ENCODE measurements at places on chromosomes 2 and 18.

DNA sequence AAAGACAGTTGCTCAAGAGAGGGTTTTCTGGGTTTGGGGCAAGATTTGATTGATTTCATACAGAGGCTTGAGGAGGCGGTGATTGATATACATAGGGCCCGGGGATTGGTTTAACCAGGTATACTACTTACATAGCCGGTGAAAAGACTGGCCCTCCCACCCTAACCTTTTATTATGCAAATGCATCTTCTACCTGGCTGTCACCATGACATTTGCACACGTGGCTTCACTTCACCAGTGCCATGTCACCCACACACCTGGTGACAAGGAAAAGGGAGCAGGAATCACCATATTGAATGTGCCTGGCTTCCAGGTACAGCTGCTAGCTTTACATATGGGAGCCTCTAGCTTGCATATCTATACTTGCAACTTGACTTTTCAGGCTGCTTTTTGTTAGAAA, 9.7 kb downstream of the ERMN start:
- no peak for DNase-seq

DNA sequence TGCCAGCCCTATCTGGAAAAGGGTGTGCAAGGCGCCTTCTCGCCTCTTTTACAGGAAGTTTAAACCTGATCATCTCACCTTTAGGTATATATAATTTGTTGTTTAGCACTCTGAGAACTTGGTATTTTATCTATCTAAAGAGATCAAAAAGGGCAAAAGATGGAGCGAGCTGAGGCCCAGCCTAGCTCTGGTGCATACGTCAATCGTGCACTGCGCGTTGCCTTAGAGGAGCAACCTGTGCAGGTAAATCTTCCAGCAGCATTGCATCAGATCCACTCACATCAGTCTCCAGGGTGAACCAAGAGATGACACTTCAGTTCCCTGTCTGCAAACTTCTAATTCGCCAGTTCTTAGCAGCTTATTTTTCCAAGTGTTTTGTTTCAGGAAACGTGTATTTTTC, 15.4 kb downstream of the BCL11A start:
- no peak for DNase-seq

- DNase-seq = no peak
Measured at GRCh38 chr2:174350018-174350417, 15.3 kb downstream of the SP9 start.

DNA sequence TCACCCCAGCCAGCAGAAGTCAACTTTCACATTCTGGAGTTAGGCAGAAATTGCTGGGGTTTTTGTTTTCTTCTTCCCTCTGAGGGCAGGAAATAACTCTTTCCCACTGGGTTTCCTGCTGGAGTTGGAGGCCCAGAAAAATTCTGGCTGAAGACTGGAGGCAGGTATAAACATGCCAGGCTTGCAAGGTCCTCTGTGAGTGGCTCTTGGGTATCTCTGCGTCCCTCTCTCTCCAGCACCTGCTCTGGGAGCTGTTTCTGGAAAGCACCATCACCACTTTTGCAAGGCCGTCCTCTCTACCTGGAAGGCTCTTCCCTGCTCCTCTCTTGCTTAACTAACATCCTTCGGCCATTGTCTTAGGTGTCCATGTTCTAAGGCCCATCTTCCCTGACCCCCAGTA, 91.0 kb downstream of the MCFD2 start:
- DNase-seq = no peak

DNA sequence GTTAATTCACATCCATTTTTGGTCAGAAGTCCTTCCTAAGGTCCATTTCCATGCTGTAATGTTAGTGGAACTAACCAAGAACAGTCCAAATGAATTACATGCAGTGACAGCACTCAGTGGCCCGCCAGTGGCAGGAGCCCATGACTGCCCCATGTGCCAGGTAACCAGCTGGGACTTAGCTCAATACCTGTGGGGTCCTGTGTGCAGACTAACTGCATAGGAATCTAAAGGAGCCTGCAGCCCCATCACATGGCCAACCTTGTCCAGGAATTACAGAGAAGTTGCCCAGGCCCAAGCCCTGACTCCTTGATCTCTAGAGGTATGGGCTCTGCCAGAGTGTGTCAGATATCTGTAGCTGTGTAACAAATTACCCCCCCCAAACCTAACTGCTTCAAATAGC, 35.4 kb upstream of the GPR17 start:
- DNase-seq = no peak

DNA sequence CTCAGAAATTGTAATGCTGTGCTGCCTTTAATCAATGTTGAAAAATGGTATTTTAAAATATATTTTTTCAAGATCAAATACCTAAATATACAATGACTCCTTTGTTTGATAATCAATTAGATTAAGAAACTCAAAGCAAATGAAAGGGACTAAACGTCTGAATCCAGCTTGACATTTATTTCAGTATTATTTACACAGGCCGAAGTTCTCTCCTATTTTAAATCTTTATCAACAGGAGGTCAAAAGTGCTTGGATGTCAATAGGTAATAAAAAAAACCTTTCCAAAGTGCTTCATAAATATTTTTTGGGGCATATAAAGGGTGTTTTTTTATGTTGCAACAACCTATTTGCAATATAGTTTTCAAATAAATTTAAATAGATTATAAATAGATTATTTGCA, 1201.7 kb upstream of the SLC39A10 start:
- no peak for DNase-seq

DNA sequence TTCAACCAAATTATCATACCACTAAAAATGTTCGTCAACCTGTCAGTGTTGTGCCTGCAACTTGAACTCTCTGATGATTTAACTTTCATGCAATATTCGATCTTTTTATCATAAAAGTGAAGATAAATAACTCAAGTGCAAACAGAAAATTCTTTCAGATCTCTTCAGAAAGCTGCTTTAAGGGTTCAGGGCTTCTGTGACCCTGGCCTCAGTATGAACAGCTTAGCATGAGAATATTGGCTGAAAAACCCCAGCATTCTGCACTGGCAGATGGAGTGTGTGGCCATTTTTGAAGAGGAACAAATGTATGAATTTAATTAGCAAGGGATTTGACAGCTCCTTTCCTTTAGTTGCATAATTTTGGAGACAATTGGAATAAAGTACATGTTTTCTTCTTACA, 851.4 kb upstream of the SOX11 start:
- DNase-seq = no peak

- no peak for DNase-seq
Measured at GRCh38 chr2:104897515-104898184, 43.7 kb downstream of the POU3F3 start.

GRCh38 chr18:25962176-25962575, 128.2 kb downstream of the SS18 start:
- DNase-seq = no peak

DNA sequence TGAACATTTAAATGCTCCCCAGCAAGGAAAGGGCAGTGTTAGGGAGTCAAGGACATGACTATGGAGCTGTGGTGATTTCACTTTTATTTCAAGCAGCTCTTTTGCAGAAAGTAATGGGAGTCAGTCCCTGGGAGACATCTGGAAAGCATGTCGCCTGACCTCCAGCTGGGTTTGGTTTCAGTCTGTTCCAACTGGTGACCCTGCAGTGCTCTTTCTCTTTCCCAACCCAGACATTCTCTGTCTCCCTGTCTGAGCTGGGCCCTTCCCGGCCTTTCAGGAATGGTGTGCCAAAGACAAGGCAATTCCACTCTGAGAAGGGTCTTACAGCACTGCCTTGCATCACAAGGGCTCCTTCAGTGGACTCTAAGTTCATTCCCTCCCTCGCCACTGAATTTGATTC, 323.2 kb downstream of the OSR1 start:
- no peak for DNase-seq

- no peak for DNase-seq
Measured at GRCh38 chr18:78639006-78639950, 340.3 kb upstream of the SALL3 start.
